GOT3 (cell line): ENCODE measurements at places on chromosomes 1 and 21.

- DNase-seq = no peak
These were observed 236.1 kb downstream of the C1orf94 start for GRCh38 chr1:34412598-34413370.

DNA sequence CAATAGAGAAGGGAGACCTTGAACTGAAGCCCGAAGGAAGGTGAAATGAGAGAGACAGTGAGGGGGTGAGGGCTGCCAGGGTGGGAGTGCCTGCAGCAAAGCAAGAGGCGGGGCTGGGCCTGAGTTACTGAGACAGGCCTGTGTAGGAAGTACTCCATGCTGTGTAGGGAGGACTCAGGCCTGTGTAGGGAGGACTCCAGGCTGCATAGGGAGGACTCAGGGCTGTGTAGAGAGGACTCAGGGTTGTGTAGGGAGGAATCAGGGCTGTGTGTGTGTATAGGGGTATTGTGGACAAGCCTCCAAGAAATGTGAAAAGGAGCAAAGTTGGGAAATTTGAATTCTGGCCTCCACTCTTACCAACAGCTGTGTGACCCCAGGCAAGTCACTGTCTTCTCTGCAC, 133.8 kb upstream of the CACNA1E start:
- DNase-seq = no peak

DNA sequence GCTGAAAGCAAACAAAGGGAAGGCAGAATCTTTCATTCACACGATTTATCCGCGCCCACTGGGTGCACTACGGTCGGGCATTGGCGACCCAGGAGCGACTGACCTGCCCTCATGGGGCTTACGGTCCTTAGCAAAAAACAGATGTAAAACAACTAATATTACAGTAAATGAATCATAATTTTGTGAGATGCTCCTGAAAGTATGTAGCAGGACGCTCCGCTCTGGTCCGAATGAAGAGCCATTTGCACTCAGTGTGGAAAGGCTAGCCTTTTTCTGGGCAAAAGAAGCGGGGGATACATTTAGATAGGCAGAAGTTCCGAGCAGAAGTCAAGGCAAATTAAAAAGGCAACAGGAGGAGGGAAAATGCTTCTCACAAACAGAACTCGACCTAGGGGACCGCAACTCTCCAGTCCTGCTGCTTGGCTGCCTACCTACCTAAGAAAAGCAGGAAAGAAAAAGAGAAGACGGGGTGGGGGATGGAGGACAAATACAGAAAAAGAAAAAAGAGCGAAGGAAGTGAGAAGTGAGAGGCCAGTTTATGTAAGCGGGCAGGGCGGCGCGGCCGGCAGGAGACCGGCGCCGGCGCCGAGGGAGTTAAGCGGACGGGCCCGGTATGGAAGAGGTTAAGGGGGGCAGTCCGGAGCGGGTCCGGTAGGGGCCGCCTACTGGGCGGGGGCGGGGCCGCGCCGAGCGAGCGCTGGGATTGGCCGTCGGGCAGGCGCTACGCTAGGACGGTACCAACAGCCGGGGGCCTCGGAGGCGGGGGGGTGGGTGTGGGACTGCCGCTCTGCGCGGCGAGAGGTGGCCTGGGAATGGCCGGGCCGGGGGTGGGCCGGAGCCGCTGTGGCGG, at the start of gene FAM20B:
Gene FAM20B, plus strand, starts transcription at position 770 of the 850 bp plus-strand sequence. CDS start 17,954 bp downstream, outside the sequence.
- peak; percentile 65 for DNase-seq

DNA sequence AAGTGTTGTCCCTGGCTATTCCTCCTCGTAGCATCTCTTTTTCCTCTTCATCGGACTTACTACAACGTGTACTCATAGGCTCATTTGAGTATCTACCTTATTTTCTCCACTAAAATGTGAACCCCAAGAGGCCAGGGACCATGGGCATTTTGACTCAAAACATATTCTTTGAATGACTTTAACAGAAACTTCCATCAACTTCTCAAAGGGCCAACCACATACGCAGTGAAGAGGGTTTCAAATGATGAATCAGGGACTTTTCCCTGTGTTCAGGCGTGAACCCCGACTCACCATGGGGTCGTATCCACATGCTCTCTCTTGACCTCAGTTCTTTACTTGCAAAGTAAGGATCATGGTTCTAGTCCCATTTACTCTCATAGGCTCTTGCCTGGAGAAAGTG, 20.2 kb upstream of the GPR137B start:
- no peak for DNase-seq

GRCh38 chr1:169630006-169630405, at the start of gene SELP:
Gene SELP, minus strand, starts transcription at chr1:169630124. Its CDS starts 50 bp downstream, at chr1:169630074.
- no peak for DNase-seq

GRCh38 chr1:72892461-72892860, 610.1 kb upstream of the NEGR1 start:
- DNase-seq = no peak

- DNase-seq = no peak
These were observed 216.4 kb downstream of the SLC44A5 start for GRCh38 chr1:75394386-75395139.

DNA sequence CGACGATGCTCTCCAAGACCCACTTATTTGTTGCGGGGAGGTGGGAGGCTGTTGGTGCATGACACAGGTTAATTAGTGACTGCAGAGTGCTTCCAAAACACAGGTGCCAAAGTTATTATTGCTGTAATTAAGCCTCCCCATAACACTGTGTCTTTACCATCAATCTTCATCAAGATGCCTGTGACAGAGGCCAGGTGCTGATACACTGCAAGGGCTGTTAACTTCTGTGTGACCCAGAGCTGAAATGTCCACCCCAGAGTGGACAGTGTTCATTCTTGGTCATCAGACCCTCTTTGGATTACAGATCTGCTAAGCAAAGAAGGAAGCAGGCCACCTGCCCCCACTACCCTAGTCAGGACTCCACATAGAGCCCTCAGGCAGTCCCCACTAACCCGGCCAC, 55.5 kb downstream of the CAPN8 start:
- no peak for DNase-seq

DNA sequence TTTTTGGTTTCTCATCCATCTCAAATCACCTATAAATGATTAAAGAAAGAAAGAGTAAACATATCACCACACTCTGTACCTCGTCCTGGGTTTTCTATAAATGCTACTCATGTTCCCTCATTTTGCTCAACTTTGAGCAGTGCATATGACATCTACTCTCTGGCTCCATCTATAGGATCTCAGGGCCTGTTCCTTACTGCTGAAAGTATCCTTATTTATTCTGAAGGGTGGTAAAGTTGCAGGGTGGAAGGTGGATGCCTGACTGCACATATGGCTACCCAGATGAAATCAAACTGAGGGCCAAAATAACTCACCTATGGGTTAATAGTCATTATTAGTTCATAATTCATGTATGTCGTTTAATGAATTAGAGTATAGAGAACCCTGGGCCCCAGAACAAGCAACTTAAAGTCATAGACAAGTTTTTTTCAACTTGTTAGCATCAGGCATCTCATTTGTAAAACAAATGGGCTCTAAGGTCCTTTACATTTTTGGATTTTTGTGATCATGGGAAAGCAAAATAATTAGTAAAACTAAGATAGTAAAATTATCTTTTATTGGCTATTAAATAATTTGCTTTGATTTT, 46.5 kb downstream of the NCF2 start:
- no peak for DNase-seq

DNA sequence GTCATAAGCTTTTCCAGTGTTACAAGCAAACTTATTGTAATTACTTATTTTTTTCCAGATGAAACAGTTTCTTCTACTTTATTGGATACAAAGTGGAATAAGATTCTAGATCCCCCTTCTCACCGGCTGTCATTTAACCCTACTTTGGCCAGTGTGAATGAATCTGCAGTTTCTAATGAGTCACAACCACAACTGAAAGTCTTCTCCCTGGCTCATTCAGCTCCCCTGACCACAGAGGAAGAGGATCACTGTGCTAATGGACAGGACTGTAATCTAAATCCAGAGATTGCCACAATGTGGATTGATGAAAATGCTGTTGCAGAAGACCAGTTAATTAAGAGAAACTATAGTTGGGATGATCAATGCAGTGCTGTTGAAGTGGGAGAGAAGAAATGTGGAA, 95.5 kb downstream of the ZFYVE9 start:
- DNase-seq = no peak

- DNase-seq = no peak
These were observed 378.5 kb downstream of the PLPP3 start for GRCh38 chr1:56200896-56201295.

GRCh38 chr1:67635055-67635809, 49.8 kb upstream of the GADD45A start:
- DNase-seq = no peak

DNA sequence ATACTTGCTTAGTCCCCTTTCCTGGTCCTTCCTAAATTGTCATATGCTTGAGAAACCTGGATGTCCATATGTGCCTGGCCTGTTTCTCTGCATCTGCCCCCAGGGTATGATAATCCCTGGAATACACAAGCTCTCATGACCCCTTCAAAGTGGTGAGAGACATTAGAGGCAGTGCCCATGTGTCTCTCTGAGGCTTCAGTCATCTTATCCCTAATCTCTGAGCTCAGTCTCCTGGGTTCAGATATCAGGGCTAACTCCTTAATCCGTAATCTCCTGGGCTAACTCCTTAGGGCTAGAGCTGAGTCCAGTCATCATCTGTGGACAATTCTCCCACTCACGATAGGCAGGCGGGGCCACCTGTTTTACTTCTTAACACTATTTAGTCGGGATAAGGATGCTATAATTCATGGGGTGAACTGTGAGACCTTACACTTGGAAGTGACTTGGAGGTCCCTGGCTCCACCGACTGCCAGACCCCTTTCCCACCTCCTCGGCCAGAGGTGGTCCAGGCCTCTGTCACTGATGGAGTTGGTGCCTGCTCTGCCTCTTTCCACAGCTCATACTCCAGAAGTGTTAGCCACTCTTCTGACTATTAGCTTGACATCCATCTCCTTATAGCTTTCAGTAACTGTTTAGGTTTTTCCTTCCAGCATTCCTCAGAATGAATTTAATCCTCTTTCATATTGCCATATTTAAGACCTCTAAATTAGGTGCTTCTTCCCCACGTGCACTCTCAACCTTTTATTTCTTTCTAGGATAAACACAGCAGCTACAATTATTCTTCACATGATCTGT, 22.7 kb downstream of the CCN1 start:
- no peak for DNase-seq

DNA sequence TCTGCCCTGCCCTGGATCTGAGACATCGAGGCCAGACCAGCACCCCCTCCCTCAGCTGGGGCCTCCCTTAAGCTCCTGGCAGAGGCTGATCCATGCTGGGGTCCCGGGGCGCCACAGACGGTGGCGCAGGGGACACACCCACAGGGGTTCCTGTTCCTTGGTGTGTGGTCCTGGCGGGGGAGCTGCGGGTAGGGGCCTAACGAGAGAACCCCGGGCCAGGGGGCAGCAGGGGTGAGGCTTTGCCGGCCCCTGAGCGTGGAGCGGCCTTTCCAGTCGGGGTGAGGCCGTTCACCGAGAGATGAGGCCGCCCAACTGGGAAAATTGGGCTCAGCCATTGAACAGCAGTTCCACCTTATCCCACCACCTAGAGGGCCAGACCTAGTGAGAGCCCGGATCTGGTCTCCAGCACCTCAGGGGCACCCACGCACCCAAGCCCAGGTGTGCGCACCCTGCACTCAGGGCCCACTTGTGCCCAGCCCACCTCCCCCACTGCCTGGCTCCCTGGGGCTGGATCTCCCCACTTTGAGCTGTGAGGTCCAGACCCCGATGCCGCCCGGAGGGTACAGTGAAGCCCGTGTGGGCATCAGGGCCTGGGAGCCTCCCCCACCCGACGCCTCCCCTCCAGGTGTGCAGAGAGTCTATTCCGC, 45.5 kb upstream of the CCDC27 start:
- DNase-seq = no peak

GRCh38 chr1:10635085-10635896, 160.5 kb downstream of the PEX14 start:
- DNase-seq = no peak

GRCh38 chr1:20896826-20897225, 109.7 kb upstream of the HP1BP3 start:
- no peak for DNase-seq

DNA sequence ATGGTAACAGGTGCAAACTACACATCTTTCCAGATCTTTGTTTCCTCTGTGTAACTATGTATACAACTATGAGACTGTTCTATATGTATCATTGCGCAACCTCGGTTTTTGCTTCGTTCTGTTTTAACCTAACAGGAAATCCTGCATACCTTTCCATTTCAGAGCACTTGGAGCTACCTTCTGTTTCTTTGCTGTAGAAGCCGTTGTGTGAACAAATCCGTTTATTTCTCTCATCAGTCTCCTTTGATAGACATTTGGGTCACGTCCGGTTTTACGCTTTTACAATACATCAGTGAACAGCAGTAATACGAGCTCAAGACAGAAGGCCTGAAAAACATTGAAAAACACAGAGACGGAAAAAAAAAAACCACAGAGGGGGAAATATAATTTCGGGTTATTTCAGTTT, 10.5 kb downstream of the ATP5IF1 start:
- DNase-seq = no peak
